ENCODE measurements at places on chromosomes 7 and 10.

DNA sequence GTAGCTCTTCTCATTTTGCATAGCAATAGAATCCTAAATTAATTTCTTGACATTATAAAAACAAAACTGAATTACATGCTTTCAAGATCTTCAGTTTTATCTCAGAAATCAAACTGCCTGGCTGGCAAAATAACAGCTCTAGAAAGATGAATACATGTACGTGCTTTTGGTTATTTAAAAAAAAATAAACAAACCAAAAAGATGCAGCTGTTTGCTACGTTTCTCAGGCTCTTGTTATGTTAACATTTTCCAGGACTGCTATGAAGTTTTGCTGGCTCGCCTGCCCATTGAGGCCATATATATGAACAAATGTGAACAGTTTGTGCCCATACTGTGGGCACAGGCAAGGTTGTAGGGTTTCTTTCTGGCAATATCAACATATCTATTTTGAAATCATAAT, 86.6 kb downstream of the ODAD2 start:
- no peak for DNase-seq

- no peak for DNase-seq
Measured at GRCh38 chr7:35623381-35623780, 71.6 kb downstream of the HERPUD2 start.

- DNase-seq = no peak
Measured at GRCh38 chr10:89091496-89091895, 100.9 kb downstream of the FAS start.

- no peak for DNase-seq
Measured at GRCh38 chr7:453597-454306, 65.9 kb downstream of the PDGFA start.

DNA sequence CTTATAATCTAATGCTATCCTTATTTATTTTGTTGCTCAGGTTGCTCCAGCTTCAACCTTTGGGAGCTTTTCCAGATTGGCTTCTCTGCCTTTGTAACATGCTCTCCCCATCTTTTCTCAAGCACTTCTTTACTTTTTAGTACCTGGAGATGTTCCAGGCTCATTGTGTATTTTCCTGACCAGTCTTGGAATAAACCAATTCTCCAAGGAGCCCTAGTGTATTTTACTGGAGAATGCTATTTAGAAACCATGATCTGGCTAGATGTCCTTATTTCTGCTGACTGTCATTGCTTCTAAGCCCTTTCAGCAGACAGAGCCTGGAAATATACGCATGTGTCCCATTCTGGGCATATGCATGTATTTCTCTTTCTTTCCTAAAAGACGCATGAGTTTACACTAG, 95.7 kb downstream of the EMX2 start:
- no peak for DNase-seq

- no peak for DNase-seq
Measured at GRCh38 chr7:99788554-99788953, 4.6 kb upstream of the CYP3A4 start.
